Effector CD8-positive, alpha-beta T cell (primary cell): ENCODE measurements at places on chromosomes 3 and 15.

- DNase-seq: no peak
Observed at GRCh38 chr15:52143873-52144272, 31.3 kb upstream of the BCL2L10 start.

DNA sequence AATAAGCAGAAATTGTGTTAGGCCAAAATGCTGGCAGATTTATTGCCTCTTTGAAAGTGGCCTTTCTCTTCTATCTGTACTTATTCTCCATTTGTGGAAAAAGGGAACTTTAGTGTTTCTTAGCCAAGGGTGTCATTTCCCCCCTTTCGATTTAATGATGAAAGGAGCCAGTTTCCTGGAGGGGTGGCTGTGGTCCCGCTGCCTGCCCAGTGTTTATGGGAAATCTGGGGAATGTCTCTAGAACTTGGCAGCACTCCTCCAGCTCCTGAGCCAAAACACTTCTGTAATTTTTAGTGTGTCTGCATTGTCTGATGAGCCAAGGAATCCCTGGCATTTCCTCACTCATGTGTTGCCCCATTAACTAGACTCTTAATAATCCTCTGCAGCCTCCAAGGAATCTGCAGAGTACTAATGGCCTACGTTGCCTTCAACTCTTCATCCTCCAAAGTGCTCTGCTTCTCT is 448.8 kb downstream of the GRM7 start:
- no peak for DNase-seq

- DNase-seq: no peak
Observed at GRCh38 chr3:157416347-157417087, 20.1 kb upstream of the PTX3 start.

GRCh38 chr3:59101231-59101736 is 51.5 kb upstream of the CFAP20DC start:
- DNase-seq: no peak

DNA sequence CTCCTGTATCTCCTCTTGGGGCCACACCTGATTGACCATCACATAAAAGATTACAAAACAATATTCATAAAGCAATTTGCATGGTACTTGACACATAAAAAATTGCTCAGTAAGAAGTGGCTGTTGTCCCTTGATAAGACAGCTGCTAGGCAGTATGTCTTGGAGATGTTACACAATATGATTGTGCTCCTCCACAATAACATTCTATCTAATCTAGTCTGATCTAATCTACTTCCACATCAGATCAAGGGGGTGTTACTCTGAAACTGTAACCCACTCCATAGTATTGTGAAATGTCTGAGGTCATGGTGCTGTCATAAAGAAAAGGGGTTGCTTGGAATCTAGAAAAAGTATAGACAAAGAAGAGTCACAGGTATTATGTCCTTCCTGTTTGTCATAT is 23.4 kb upstream of the AQP9 start:
- no peak for DNase-seq

DNA sequence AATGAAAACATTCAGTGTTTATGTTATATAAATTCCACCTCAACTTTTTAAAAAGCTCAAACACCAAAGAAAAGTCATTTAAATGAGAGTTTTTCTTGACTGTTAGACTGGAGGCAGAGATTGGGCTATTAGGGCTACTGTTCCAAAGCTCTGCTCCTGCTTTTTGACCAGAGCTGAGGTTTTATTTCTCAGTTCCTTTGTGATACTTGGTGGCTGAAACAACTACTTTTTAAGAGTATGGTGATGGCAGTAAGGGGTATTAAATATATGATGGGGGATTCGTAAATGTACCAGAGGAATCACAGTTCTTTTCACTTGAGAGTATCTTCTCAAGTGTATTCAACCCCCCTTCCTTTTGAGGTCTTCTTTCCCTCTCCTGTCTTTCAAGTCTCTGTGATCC is 186.1 kb upstream of the CGNL1 start:
- no peak for DNase-seq

DNA sequence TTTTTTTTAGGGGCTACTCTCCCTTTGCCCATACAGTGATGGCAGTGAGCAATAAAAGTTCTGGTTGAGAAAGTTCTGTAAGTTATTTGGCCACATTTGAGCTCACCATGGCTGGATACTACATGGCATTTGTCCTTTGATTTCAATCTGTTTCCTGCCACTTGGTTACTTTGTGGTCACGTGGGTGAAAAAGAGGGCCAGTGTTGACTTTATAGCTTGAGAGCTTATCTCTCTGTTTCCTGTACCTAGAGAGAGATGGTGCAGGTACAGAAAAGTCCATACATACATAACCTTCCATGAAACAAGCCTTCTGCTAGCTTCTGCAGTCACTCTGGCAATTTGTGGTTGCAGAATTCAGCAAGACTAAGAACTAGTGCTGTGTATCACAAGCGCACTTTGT is 23.4 kb upstream of the MECOM start:
- DNase-seq: no peak

- DNase-seq: no peak
Observed at GRCh38 chr3:185540695-185541094, 11.7 kb downstream of the LIPH start.
